GM03348 (cell line): ENCODE measurements at places on chromosomes 3 and 15.

- DNase-seq: no peak
These were observed 44.8 kb downstream of the ROPN1B start for GRCh38 chr3:126013751-126014156.

- DNase-seq: peak; percentile 83
These were observed 16.0 kb downstream of the TNK2 start for GRCh38 chr3:195892105-195893043.

DNA sequence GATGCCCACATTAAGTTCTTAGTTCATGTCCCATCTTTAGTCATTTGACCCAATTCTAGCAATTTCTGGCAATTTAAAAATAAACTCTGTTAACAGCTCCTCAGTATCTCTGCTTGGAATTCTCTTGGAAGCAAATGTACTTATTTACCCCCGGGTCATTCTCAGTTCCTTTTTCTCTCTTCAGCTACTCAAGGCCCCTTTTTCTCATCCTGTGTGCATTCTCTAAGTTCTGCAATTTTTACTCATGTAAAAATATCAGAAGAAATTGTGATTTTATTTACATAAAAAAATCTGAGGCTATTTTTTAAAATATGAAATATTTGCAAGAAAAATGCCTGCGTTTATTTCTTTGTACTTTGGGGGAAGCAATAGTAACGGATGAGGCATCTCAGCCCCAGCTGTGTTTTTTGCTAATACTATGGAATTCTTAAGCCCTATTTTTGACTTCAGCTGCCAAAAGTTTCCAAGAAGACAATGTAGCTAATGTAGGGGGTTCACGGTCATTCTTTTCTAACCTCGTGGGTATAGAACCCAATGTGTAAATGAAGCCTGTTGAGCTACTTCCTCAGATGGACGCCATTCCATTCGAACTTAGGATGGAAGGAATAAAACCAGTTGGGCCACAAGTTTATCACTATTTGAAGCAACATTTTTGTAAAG is 20.0 kb downstream of the CERS3 start:
- no peak for DNase-seq

DNA sequence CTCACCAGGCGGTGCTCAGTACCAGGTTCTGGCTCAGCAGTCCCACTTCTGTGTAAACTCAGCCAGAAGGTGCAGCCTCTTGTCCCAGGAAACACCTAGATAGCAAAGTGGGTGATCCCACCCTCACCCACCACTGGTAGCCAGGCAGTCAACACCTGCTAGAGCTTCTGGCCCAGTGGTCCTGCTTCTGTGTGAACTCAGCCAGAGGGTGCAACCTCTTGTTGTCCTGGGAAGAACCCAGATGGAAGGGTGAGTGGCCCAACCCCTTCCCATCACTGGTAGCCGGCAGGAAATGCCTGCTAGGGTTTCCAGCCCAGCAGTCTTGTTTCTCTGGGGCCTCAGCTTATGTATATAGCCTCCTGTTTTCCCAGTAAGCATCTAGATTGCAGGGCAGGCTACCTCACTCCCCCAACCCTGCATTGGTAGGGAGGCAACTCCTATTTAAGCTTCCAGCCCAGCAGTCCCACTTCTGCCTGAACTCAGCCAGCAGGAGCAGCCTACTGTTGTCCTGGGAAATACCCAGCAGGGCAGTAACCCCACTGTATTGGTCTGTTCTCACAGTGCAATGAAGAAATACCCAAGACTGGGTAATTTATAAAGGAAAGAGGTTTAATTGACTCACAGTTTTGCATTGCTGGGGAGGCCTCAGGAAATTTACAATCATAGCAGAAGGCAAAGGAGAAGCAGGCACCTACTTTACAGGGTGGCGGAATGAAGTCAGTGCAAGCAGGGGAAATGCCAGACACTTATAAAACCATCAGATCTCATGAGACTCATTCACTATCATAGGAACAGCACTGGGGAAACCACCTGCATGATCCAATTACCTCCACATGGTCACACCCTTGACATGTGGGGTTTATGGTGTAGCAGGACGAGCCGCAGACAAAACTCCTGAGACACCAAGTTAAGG is 110.6 kb downstream of the DTWD1 start:
- no peak for DNase-seq

- DNase-seq: no peak
These were observed 25.3 kb downstream of the STARD5 start for GRCh38 chr15:81298611-81299010.

- no peak for DNase-seq
These were observed 5.6 kb downstream of the GREM1 start for GRCh38 chr15:32723171-32723948.

GRCh38 chr3:159992589-159992988 is 4.0 kb downstream of the IL12A start:
- DNase-seq: peak; percentile 12

DNA sequence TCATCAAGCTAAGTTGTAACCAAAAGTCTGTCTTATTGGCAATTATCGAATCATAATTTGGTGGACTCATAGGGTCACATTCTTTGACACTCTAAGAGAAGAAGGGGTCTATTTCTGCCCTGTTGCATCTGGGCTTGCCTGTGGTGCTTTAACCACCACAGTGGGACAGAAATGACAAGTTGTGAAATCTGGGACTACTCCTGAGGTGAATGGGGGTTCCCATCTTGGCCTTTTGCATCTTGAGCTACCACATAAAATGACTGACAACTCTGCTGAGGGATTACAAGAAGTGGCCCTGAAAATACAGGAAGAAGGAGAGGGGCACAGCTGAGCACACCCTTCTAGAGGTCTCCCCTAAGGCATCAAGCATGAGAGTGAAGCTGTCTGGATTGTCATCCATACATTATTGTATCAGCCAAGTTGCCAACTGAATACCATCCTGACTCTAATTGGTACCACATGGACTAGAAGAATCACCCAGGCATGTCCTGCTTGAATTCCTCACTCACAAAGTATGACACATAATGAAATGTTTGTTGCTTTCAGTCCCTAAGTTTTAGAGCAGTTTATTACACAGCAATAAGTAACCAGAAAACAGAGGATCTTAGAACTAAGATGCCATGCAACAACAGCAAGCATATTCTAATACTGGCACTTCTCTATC is 306.5 kb downstream of the ROBO1 start:
- DNase-seq: peak; percentile 2

GRCh38 chr3:173702561-173702960 is 305.0 kb downstream of the NLGN1 start:
- DNase-seq: no peak

GRCh38 chr3:194952841-194953241 is 267.2 kb downstream of the FAM43A start:
- no peak for DNase-seq

DNA sequence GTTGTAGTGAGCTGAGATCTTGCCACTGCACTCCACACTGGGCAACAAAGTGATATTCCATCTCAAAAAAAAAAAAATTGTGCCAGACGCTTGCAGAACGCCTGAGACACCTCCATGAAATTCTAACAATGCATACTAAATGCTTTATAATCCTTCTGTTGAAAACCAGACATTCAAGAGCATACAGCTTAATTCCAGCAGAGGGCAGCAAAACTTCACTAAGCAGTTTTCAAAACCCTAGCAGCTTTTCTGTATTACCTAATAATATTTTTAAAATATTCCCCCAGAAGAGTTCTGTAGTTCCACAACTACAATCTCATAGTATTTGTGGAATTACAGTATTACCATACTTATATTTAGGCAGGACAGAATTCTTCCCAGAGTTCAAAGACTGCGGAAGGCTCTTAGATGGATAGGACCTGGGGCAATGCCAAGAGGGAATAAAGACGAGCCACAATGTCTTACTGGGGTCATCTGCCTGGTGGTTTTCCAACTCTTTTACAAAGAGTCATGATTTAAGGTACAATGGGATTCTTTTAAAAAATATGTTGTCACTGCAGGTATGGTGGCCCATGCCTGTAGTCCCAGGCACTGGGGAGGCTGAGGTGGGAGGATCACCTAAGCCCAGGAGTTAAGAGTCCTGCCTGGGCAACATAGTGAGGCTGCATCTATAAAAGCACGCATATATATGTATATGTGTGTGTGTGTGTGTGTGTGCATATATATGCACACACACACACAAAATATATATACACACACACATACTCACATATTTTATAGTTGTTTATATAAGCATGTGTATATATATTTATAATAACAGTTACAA is 19.6 kb upstream of the TASOR start:
- peak; percentile 76 for DNase-seq

GRCh38 chr3:35322070-35322469 is 317.3 kb upstream of the ARPP21 start:
- DNase-seq: no peak

DNA sequence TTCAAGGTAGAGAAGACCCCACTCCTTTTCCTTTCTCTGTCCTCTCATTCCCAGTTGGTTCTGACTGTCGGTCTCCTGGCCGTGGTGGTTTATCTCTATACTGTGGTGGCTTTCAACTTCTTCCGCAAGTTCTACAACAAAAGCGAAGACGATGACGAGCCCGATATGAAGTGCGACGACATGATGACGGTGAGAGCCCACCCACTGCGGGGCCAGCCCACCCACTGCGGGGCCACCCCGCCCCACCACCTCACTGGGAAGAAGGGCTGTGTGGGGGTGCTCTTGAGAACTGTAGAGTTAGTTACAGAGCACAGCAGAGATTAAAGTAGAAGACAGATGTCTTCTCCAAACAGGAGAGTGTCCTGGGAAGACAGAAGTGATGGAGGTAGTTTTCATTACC is 110.6 kb upstream of the CHRM5 start:
- DNase-seq: no peak

GRCh38 chr3:50524746-50525145 is 21.3 kb upstream of the CACNA2D2 start:
- no peak for DNase-seq

DNA sequence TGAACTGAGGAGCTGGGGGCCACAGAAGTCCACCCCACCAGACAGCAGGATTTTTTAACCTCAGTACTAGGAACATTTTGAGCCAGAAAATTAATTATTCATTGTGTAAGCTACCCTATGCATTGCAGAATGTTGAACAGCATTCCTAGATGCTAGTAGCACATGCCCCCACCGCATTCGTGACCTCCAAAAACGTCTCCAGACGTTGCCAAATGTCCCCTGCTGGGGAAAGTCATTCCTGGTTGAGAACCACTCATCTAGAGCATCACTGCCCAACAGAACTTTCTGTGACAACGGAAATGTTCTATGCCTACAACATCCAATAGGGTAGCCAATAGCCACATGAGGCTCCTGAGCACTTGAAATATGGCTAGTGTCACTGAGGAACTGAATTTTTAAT is 333.5 kb downstream of the FOXP1 start:
- no peak for DNase-seq

DNA sequence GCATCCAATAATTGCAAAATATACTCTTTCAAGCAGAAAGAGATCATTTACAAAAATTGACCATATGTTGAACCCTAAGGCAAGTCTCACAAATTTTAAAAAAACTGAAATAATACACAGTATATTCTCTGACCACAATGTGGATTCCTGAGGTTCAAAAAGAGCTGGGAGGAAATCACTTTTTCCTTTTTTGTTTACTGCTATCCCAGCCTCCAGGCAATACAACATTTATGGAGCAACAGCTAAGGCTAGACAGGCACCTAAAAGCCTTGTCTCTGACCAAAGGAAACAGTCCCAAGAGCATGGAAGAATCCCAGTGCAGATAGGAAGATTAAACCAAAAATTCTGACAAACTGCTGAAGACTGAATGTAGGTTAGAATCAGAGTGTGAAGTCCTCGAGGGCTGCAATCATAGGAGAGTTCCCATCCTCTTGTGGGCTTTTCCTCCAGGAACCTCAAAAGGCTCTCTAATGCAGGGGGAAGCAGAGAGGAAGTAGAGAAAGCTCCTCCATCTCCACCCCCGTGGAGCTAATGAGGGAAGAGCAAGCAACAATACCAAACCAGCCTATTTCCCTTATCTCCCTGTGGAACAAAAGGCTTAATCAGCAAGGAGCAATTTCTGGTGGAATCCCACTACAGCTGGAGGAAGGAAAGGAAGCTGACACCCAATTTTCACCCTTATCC is 57.0 kb downstream of the TMCC1 start:
- peak; percentile 13 for DNase-seq

- peak; percentile 10 for DNase-seq
These were observed 92.4 kb downstream of the KBTBD8 start for GRCh38 chr3:67090474-67090873.

DNA sequence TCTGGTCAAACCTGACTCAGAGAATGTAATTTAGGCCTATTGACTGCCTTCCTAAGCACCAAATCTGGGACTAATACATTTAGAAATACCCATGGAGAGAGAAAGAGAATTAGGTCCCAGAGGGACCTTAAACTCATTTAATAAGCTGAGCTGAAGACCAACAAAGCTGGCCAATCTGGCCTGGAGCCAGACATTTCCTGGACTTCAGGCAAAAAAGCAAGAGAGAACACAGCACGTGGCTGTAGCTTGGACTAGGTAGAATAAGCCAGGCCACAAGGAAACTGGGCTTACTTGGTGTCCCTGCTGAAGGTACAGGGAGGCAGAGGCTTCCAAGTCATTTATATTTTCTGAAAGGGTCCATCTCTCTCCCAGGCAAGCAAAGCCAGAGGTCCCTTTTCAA is 88.1 kb downstream of the RTP4 start:
- no peak for DNase-seq

DNA sequence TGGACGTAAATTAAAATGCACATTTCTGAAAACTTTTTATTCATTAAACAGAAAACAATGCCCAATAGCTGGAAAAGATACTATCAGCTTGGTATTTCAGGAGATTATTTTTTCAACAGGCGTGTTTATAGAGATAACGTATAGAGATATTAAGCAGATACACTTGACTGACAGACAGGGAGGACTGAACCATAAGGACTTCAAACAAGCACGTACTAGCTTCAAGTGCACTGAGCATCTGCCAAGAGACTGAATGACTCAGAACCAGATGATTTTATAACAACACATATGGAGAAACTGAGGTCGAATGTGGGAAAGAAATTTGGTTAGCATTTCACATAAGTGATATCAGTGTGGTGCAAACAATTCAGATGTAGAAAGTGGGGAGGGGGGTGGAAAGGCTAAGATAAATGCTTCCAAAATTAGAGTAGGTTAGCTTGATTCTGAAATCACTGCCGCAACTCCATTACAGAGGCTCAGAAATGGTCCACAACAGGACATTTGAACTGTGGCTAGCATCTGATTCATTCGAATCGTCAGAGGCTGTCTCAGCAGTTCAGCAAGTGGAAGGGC is 103.5 kb downstream of the SEMA6D start:
- peak; percentile 15 for DNase-seq

DNA sequence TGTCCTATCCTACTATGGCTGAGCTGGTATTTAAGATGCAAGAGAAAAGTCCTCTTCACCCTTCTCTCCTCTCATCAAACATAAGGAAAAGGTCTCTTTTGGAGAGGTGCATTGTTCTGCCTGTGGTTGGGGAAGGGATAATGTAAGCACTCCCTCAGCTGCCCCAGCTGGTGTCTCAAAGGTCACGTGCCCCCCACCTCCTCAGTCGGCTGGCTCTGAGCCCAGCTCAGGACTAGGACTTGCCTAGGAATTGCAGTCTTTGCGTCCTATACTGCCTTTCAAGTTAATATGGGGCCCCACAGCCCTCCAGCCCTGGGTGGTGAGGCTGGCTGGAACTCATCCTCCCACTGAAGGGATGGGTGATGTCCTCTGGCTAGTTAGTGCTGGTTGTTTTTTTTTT is 29.7 kb downstream of the OR4F15 start:
- DNase-seq: no peak

GRCh38 chr15:49145651-49146609 is 9.5 kb downstream of the COPS2 start:
- peak; percentile 44 for DNase-seq
